ENCODE measurements at places on chromosomes 7 and 10. TPM values are rescaled to one million over a fixed set of nuclear protein-coding genes. Genes with fewer than 3 reads are reported as not detected.

Gene DOCK1
- 16.0 TPM for polyA plus RNA-seq

Gene ANKRD7
- polyA plus RNA-seq, result 0.34 TPM

Gene OR2A7
- polyA plus RNA-seq, result 1.6 TPM

Gene PRR15
- polyA plus RNA-seq, result 30.2 TPM

Gene SPDYE16
- 1.1 TPM for polyA plus RNA-seq

Gene HOXA4
- polyA plus RNA-seq, result 0.96 TPM

Gene HABP2
- polyA plus RNA-seq, result 48.3 TPM

Gene LIPF
- not detected for polyA plus RNA-seq

Gene NODAL
- polyA plus RNA-seq, result not detected

Gene PLXDC2
- 40.4 TPM for polyA plus RNA-seq

Gene FAM25G
- polyA plus RNA-seq, result not detected

Gene CHN2
- 12.3 TPM for polyA plus RNA-seq

Gene AKR1D1
- 8.1 TPM for polyA plus RNA-seq

Gene ABCB8
- 41.2 TPM for polyA plus RNA-seq

Gene SH2D4B
- polyA plus RNA-seq, result not detected

Gene PON1
- 42.2 TPM for polyA plus RNA-seq

Gene AKR1C2
- 35.0 TPM for polyA plus RNA-seq

DNA sequence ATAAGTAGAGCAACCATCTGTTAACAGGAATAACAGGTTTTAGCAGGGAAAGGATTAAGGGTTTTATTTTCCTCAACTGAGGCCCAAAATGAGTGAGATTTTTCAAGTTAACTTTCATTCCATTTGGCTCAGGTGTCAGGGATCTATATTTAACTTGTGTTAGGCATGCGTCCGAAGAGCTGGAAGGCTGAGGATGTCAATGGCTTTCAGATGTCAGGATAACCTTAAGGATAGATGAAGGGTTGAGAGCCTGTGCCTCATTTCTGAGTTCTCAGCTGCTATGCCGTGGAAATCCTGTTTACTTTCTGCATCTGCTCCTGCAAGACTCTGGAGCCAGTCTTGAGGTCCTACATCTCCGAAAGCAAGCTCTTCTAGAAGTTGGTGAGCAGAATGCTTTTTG is 36.4 kb upstream of the CD36 start:
- no peak for DNase-seq

- no peak for DNase-seq
Measured at GRCh38 chr10:62691336-62691735, 113.2 kb upstream of the ADO start.

DNA sequence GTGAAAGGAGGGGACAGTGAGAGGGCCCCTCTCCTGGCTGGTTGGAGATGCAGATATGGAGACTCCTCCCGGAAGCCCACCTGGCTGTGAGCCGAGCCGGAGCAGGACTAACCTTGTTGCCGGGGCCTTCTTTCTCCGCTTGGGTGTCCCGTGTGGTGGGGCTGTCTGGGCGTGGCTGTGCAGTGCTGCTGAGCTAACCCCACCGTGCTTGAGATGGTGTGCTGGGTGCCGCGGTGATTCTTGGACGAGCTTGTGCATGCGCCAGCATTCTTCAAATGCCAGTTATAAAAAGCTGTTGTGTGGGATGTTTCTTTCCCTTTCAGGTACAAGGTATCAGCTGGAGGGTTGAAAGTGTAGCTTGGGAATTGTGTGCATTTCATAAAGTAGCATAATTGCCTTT is 48.8 kb downstream of the DAGLB start:
- DNase-seq, result no peak

- DNase-seq, result no peak
Measured at GRCh38 chr7:134447383-134447782, 11.5 kb downstream of the AKR1B1 start.

DNA sequence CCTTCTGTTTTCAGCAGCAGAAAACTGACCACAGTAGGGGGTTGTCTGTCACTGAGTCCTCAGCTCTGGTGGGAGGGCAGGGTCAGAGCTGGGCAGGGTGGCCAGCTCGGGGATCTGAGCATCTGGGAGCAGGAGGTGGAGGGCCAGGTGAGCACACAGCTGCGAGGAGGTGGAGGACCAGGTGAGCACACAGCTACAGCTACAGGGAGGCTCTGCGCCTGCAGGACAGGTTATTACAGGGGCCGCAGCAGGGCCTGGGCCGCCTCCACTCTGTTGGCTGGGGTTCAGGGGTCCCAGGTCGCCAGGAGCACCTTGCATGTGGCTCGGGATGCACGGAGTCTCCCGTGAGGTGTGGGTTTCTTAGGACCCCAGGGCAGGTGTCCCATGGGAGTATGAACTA is 52.4 kb upstream of the PRKAR1B start:
- DNase-seq, result no peak

DNA sequence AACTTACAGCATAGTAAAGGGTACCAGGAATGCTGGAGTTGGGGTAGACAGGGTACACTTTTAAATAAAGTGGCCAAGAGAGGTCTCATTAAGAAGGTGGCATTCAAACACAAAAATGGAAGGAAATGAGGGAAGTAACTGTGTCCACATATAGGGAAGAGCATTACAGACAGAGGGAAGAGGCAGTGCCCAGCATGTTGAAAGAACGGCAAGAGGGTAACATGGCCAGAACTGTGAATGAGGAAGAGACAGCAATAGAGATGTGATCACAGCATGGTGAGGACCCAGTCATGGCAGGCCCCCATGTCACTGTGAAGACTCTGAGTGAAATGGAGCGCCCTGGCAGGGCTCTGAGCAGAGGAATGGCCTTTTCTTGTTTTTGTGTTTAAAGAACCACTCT is 35.1 kb upstream of the ZNRF2 start:
- DNase-seq, result no peak

- DNase-seq, result peak; percentile 23
Measured at GRCh38 chr10:60139798-60140566, 233.6 kb upstream of the CCDC6 start.

DNA sequence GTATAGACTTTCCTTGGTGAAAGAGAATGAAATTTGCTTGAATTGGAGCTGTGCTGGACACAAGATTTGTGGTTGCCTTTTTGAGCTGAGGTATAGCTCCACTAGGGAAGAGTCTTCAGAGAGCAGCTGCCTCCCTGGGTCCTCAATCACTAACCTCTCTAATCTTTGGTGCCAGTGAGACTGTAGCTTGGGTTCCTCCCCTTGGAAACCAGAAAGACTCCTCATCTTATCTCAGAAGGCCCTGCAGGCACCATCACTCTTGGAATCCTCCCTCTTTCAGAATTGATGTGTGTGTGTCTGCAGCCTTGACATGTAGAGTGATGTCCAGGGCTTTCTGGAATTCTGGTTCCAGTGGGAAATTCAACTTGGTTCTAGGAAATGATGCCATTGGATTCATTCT is 426.5 kb downstream of the RPS24 start:
- DNase-seq, result no peak

- DNase-seq, result no peak
Measured at GRCh38 chr10:123512901-123513775, 153.0 kb upstream of the GPR26 start.

DNA sequence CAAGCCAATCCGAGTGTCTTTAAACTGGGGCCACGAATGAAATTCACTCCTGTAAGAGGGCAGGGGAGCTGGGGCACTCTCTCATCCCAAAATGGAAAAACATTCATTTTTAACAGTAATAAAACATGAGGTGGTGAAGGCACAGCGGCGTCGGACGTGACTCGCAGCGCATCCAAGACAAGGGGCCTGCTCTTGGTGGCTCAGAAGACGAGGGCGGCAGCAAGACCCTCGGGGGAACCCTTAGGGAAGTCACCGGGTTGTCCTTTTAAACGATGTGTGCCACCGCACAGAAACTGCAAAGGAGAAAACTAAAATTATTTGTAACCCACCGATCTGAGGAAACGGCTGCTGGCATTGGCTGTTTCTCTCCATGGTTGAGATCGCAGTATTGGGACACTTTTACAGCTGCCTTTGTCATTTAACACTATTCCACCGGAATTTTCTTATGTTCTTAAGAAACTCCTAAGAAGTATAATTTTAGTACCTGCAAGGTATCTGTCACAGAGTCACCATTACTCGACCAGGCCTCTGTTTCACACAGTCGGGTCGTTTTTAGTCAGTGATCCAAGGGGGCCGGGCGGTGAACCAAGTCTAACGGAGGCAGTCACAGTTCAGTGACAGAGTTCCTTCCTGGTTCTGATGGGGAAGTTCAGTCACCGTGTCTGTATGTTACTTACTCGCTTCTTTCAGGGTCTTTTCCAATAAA is 159.3 kb downstream of the PTPRN2 start:
- DNase-seq, result no peak

- no peak for DNase-seq
Measured at GRCh38 chr10:79277579-79278269, 69.5 kb upstream of the PPIF start.

DNA sequence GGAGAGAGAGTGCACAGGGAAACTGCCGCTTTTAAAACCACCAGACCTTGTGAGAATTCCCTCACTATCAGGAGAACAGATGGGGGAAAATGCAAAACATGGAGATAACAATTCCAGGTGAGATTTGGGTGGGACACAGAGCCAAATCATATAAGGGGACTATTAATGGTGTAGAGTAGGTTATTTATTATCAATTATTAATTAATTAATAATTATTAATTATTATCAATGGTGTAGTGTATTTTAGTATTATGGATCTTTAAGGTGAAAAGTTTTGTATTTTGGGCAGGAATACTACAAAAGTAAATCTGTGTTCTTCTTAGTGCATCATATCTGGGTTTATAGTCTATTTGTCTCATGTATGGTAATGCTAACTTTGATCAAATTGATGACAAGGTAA is 377.7 kb upstream of the KCND2 start:
- no peak for DNase-seq

GRCh38 chr10:14580671-14581332 is 193.9 kb downstream of the FAM107B start:
- no peak for DNase-seq

- DNase-seq, result no peak
Measured at GRCh38 chr7:95394370-95394769, 1.8 kb downstream of the PON3 start.

DNA sequence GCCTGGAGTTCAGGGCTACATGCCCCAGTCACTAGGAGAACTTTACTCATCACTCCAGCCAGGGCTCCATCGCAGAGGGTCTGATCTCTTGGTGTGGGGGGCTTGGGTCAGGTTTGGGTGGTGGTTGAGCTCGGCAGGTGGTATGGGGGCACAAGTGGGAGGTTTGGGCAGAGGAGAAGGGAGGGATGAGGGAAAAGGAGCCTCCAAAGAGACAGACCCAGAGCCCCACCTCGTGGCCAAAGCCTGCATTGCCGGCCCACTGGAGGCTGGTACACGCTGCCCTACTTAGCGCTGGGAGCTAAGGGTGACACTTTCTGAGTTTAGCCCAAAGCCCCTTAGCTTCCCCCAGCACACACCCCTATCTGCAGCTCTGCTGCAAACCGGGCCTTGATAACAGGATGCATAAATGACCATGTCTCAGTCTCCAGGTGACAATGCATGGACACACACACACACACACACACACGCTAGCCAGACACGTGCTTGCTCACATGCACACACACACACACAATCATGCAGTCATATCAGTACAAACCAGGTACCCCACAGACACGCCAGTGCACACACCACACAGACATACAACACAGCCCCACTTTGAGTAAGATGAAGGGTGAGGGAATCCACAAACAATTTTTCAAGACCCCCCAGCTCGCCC is 14.7 kb downstream of the LZTS2 start:
- peak; percentile 83 for DNase-seq

- no peak for DNase-seq
Measured at GRCh38 chr10:66698069-66698468, 227.8 kb upstream of the LRRTM3 start.

GRCh38 chr7:139674341-139674740 is 103.5 kb downstream of the HIPK2 start:
- DNase-seq, result no peak

DNA sequence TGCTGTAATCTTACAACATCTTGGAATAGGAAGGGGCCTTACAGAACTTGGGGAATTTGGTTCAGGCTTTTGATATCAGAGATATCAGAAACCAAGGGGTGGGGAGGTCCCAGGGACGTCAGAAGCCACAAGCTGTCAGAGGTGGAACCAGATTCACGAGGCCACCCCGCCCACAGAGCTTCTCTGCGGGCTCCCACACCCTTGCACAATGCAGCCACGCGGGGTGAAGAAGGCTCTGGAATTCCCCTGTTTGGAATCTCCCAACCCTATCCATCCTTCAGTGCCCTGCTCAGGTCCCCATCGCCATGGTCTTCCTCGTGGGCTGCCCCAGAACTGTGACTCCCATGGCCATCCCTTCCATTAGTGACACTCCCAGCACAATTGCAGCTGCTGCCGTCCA is 247.1 kb upstream of the SHH start:
- DNase-seq, result no peak

GRCh38 chr7:152158801-152159587 is 133.5 kb downstream of the GALNT11 start:
- DNase-seq, result no peak

DNA sequence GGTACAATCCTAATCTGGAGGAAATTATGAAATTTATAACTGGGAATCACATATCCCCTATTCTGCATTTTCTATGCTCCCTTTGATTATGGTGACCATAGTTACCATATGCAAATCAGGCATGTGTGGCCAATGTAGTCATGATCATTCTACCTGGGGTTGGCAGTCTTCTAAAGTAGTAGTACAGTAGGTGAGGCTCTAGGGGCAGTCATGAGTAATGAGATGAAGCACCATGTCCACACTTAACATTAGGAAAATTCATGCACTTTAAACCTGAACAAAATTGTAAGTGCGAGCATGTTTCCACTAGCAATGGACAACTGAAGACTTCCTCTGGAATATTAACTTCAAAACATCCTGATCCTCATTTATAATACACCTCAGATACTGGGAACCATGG is 545.9 kb downstream of the SUGCT start:
- peak; percentile 30 for DNase-seq

DNA sequence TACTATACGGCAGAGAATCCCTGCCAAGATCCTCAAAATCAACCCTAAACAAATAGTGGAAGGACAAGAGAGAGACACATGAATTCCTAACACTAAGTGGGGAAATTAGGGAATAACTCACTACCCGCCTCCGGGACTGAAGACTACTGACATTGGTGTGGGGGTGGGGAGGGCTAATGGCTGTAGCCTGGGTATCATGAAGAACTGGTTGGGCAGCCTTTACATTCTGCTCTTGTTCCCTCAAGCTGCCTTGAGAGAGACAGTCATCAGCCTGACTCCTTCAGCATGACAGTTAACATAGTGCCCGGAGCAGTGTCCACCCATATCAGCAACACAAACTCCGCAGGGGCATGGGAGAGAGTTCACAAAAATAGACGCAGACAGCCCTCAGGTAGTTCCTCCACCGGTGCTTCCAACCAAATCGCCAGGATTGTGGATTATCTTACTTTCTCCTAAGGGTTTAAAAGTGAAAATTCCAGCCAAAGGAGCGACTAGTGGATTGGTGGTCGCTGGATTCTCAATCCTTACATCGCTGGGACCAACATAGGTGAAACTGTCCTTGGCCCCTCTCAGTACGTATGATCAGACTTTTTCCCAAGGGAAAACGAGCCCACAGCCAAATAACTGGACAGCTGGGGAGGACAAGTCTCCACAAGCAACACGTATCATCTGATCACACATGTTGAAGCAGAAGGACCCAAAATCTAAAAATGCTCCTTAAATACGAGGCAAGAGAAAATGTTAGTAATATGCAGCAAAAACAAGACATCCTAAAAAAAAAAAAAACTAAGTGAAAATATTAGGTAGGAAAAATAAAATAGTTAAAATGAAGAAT is 22.6 kb downstream of the TMEM254 start:
- peak; percentile 24 for DNase-seq

GRCh38 chr7:130906575-130906974 is 172.6 kb upstream of the KLF14 start:
- DNase-seq, result no peak
